ENCODE measurements at places on chromosomes 7 and 10.
A peak's percentile ranks its signal among the peaks of the same experiment; 100 is the strongest.

- DNase-seq: no peak
These were observed 347.5 kb downstream of the GPAM start for GRCh38 chr10:111836064-111836463.

DNA sequence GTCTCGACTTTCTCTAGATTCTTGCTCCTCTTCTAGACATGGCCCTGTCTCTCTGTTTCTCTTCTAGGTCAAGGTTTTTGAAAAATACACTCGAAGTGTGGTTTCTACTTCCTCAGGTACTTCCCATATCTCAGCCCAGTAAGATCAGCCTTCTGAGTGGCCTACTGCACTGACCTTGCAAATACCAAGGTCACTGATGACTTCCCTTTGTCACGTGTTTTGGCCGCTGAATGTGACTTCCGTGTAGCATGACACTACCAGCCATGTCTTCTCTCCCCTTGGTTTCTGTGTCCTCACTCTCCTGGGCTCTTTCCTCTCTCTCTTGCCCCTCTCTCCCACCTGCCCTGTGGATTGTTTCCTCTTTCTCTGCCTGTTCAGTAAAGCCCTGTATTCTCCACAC lies 7.9 kb upstream of the WIPF3 start:
- DNase-seq: no peak

GRCh38 chr7:155237730-155238129 lies 59.9 kb upstream of the INSIG1 start:
- DNase-seq: no peak

GRCh38 chr7:132779164-132779563 lies 202.9 kb upstream of the PLXNA4 start:
- DNase-seq: peak; percentile 4

DNA sequence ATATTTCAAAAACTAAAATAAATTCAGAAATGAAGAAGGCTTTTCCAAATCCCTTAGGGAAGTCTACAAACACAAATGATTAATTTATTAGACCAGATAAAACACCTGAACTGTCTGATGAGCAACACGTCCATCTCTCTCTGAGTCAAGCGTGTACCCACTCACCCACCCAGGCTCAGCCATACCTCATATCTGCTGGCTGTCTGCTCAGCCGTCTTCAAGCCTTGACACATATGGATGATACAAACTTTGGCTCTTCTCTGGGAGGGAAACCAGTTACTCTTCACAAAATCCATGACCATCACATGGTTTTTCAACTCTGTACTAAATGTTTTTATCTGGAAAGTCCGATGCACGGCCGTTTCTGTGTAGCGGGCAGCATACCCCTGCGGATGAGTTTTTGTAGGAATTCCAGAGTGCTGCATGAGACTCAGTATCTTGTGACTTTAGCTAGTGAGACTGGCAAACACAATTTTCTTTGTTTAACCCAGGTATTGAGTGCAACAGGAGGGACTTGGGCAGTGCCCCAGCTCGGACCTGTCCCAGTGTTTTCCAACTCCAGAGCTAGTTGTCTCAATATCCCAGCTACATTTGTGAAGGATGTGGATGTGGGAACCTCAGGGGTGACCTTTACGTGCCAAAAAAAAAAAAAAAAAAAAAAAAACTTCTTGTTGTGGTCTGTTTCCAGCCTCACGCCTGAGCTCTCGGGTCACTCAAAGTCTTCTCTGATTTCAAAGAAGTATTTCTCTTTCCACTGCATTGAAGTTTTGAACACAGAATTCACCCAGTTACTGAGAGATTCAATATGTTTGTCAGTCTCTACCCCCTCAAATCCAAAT lies at the start of gene C10orf90:
Gene C10orf90, minus strand, starts transcription at position 638 of the 839 bp plus-strand sequence. Its CDS starts 213 bp downstream, at position 425.
- DNase-seq: no peak

- no peak for DNase-seq
These were observed 326.3 kb downstream of the DNAJB6 start for GRCh38 chr7:157662981-157663716.

DNA sequence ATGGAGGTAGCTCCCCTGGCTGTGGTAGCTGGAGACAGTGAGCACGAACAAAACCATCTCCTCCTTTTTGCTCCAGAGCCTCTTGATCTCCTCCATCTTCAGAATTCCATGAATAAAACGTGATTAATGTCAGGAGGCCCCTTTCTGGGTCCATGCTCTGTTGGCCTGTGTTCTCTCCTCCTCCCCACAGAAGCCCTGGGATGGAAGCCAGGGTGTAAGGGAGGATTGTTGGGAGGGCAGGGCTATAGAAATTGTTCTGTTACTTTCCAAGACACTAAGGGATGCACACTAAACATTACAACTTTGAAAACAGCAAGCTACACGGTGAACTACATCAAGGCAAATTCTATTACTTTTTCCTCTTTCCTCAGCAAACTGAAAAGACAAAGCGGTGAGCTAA lies 96.3 kb downstream of the RNF216 start:
- DNase-seq: no peak

DNA sequence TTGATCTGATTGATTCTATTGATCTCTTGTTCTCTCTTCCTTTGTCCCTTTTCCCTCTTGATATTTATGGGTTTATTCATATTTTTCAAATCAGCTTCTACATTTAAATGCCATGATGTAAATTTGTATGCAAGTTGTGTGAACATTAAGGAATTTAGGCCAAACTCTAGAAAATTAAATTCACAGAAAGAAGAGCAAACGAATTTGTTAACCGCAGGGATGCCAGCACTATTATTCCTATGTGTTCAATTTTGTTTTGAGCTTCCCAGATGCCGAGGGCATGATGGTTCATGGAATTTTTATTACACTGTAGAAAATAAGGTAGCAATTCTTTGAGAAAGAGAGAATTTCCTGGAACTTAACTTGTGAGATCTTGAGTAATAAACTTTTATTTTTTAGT lies 220.9 kb downstream of the BUB3 start:
- DNase-seq: no peak

GRCh38 chr7:108103558-108104298 lies 26.4 kb downstream of the LAMB4 start:
- DNase-seq: no peak

DNA sequence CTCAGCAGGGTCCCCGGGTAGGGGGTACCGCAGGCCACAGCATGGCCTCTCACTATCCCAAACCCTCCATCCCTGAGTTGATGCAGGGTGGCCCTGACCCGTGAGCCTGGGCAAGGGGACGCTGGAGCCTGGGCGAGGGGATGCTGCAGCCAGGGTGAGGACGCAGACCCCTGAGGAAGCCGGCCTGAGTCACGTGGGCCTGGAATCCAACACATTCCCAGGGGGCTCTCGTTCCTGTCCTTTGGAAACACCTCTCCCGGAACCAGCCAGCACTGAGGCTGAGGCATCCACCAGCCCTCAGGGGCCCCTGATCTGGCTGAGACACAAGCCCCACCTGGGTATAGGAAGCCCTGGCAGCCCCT lies 61.5 kb upstream of the NKX6-2 start:
- DNase-seq: no peak

- no peak for DNase-seq
These were observed 302.0 kb downstream of the TFEC start for GRCh38 chr7:115728518-115728917.

GRCh38 chr10:22042557-22043326 lies 39.2 kb upstream of the DNAJC1 start:
- DNase-seq: no peak

DNA sequence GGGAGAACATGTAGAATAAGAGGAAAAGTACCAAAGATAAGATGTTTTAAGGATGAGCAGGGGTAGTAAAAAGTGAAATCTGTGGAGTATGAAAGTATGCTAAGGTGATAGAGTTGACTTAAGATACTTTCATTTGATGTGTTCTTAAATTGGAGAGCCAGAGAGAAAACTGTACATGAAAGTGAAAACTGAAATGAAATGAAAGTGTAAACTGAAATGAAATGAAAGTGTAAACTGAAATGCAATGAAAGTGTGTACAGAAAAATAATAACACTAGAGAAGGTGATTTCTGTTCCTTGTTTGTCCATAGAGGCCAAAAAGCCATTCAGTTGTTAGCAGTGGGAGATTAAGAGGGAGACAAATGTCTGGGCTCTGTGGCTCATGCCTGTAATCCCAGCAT lies 17.5 kb downstream of the AHR start:
- DNase-seq: no peak

- no peak for DNase-seq
These were observed 324.2 kb upstream of the COBL start for GRCh38 chr7:51640841-51641240.

DNA sequence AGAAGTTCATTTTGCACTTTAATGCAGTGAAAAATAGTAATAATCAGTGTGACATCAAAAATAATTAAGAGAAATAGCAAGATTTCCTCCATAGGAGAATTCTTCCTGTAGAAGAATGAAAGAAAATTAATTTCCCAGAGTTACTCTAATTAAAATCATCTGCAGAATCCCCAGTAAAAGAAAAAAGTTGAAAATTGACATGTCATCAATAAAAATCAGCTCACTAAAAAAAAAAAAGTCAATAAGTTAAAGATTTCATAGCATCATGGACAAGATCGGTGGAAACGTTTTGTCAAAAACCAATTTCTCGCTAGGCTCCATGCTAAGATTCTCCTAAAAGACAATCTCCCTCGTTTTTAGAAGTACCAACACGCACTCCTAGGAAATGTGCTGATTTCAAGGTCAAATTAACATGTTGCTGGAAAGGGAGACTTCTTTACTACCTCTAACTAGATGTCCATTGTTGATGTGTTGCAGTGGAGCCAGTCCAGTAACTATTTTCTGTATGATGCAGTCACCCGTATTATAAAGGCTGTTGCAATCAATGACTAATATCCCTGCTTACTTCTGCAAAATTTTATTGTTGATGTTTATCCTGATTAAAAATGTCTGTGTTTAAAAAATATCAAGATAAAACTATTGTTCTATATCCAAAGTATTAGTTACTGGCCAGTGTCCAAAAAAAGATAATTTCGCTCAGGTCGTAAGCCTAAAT lies 591.9 kb upstream of the MGMT start:
- DNase-seq: no peak

GRCh38 chr7:36825501-36825900 lies 101.2 kb upstream of the AOAH start:
- DNase-seq: no peak

DNA sequence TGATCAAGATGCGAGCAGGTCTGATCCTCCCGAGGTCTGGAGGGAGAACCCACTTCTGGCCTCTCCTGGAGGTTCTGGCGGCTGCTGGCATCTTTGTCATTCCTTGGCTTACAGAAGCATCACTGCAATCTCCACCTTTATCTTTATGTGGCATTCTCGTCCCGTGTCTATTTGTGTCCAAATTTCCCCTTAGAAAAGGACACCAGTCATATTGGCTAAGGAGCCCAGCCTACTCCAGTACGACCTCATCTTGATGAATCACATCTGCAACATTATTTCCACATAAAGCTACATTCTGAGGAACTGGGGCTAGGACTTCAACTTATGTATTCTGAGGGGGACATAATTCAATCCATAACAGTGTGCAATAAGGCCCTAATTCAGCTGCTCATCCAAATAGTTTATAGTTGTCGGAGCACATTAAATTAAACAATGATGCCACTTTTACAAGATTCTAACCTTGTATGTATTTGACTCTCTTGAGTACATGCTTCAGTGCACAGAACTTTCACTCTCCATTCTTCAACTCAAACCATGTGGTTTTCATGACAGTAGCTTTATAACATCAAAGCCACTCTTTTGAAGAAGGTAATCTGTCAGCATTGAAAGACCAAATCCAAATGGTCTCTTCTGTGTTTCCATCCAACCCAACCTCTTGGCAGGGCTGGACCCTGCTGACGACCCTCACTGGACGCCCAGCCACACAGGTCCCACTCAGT lies 86.2 kb upstream of the DDC start:
- no peak for DNase-seq

DNA sequence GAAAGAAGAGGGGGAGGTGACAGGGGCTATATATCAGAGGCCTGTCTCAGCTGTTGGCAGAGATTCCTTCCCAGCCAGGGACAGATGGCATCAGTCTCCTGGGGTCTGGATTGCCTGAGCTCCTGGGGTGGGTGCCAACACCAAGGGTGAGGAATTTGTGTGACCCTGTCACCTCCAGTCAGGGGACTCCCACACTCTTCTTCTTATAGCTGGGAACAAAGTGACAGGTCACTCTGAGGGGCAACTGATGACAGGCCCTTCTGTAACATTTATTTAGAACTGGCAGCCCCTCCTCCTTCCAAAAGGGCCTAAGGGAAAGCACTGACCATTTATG lies 53.7 kb upstream of the DUSP5 start:
- no peak for DNase-seq

DNA sequence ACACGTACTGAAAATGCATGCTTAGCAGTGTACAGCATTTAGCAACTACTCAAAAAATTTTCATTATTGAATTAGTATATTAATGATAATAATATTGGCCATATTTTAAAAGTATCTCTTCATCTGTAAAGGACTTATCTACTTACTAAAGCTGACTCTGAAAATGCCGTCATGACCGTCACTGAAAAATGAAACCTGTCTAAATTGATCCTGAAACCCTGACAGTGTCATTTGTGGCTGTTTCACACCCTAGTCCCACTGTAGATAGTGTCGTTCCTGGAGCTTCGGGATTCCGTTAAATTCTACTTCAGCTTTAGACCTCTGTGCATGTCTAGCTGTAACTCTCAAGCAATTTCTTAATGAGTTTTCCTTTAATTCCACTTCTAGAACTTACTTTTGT lies 35.8 kb upstream of the EZH2 start:
- DNase-seq: no peak

DNA sequence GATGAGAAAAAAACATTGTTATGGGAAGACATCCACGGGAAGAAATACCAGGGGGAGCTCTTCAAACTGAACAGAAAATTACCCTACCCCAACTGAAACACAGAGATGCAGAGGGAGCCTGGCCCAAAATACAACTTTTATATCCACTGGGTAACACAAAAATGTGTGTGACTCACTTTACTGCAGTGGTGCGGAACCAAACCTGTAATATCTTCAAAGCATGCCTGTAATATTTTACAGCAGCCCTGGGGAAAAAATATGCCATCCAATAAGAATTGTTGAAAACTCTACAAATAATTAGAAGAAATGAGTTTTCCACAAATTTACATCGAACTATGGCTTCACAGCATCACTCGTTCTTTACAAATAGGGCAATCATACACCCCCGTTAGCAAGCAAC lies 49.8 kb upstream of the SRRM3 start:
- no peak for DNase-seq
